ENCODE measurements at places on chromosomes 3 and 15. TPM values are rescaled to one million over a fixed set of nuclear protein-coding genes. Genes with fewer than 3 reads are reported as not detected.
A peak's percentile ranks its signal among the peaks of the same experiment; 100 is the strongest.

DNA sequence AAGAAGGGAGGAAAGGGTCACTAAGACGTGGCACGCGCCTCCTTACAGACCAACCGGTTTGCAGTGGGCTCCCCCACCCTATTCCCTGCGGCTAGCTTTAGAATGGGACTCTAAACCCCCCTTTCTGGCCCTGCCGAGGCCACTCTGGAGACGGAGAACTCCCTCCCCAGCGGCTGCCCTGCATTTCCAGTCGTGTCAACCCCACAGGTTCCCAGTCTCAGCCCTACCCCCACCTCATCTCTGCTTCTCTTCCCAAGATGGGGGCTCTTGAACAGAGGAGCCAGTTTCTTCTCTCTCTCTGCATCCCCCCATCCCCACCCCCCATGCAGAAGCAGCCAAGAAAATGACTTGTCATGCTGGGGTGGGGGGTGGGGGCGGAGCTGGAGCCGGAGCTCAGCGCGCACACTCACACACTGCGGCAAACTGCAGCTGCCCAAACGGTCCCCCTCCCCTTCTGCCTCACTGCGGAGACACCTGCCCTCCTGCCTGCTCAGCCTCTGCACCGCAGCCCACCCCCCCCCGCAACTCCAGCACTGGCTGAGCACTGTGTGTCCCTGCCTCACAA is 871 bp downstream of the MAP1A start:
- no peak for DNase-seq

DNA sequence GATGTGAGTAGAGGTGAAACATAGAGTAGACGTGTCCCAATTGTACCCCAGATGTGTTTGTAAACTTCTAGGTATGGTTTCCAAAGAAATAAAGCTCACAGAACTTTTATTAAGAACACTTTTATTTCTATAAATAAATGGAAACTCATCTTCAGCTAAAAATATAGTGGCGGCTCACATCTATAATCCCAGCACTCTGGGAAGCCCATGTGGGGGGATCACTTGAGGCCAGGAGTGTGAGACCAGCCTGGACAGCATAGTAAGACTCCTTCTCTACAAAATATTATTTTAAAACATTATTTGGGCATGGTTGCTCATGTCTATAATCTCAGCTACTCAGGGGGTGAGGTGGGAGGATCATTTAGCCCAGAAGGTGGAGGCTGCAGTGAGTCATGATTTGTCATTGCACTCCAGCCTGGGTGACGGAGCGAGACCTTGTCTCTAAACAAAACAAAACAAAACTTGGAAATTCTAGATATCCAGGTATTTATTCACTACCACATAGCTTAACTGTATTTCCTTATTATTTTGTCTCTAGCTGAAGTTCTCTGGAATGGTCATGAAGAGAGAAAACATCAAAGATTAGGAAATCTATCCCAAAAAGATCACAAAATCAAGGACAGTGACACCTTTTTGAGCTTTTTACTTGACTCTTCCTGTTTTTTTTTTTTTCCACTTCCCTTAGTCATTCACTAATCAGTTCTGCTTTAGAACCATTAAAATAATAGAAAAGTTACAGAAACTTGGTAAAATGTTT is 258.1 kb downstream of the TIGIT start:
- peak; percentile 88 for DNase-seq

GRCh38 chr3:132187746-132188145 is 129.5 kb upstream of the ACP3 start:
- no peak for DNase-seq

- DNase-seq, result peak; percentile 57
Observed at GRCh38 chr3:32238453-32239306, at the start of gene CMTM8. Gene CMTM8, plus strand, starts transcription at chr3:32238680. Its CDS starts 293 bp downstream, at chr3:32238973.

DNA sequence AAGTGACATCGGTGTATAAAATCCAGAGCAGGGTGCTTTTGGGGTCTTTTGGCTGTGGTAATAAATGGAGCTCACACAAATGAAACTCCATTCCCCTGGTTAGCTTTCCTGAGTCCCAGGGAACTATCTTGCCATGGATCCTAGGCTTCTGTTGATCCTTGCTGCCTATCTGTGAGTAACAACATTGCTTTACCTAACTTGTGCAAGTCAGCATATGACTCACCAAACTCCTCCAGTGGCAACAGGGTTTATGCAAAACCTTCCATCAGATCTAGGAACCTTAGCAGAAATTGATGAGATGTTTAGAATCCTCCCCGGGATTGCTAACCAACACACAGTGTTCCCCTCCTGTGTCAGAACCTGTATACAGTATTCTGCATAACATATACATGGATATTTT is 105.4 kb downstream of the SCAPER start:
- peak; percentile 51 for DNase-seq

The GNAT1 gene
- not detected for total RNA-seq

The GPR160 gene
- 0.33 TPM for total RNA-seq

- no peak for DNase-seq
Observed at GRCh38 chr15:56894601-56895000, 23.8 kb upstream of the TCF12 start.

DNA sequence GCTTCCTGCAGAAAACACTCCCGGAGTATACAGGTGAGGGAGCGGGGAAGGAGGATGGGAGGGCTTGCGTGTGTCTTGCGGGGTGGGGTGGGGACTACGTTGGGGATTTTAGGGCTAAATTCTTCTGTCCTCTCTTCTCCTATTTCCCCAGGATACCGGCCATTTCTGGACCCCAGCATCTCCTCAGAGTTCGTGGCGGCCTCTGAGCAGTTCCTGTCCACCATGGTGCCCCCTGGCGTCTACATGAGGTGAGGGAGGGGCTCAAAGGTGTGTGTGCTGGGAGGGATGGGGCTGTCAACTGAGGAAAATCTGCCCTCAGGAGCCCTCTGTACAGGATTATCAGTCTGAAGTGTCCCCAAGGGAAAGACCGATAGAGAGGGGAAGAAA is 6.6 kb downstream of the DUOX1 start:
- no peak for DNase-seq

- DNase-seq, result peak; percentile 90
Observed at GRCh38 chr3:136141891-136142290, 54.2 kb downstream of the MSL2 start.

The NAA50 gene
- 257 TPM for total RNA-seq

The TMEM41A gene
- total RNA-seq, result 17.7 TPM

DNA sequence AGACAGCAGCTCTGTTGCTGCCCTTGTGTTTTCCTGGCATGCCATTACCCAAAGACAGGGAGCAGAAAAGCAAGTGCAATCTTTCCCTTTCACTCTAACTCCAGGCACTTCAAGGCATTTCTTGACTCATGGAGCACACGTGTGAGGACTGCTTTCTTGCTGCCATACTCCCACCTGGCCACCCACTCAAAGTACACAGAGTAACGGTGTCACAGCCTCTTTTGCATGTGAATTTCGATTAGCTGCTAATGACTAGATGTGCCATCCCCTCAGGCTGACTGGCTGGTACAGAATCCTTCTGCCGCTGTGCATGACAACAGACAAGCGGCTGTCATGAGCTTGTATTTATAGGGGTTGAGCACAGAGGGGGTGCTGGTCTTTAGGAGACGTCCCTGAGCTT is 380.6 kb downstream of the CTNNB1 start:
- DNase-seq, result no peak

The ZNF80 gene
- total RNA-seq, result not detected

The DNAJC17 gene
- total RNA-seq, result 52.3 TPM

GRCh38 chr3:52290596-52291507 is 3.2 kb downstream of the GLYCTK start:
- DNase-seq, result no peak

DNA sequence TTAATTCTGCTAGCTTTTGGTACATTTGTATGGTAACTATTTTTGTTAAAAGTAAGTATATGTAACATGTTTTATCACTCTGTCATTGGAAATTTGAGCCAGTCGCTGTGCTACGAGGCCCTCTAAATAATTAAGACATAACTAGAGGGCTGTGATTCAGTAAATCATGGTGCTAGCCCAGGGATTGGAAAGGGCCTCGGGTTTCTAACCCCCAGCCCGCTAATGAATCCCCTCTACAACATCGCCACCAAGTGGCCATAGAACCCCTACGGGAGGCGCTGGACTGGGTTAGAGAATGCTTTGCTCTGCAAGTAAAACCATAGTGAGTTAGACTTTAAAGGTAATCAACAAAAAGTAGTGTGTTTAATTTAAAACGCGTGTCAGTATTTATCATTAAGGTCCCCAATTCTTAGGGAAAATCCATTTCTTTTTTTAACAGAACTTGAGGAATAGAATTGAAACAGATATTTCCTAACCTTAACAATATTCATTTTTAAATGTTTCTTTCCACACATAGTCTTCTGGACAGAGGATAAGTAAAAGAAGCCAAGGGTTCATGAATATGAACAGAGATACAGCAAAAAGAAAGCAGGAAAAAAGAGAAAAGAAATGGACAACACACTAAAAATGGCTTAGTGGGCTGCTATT is 744.7 kb downstream of the EPHA3 start:
- no peak for DNase-seq

The C15orf62 gene
- not detected for total RNA-seq

GRCh38 chr3:142237891-142238290 is 12.5 kb upstream of the GK5 start:
- DNase-seq, result peak; percentile 23

DNA sequence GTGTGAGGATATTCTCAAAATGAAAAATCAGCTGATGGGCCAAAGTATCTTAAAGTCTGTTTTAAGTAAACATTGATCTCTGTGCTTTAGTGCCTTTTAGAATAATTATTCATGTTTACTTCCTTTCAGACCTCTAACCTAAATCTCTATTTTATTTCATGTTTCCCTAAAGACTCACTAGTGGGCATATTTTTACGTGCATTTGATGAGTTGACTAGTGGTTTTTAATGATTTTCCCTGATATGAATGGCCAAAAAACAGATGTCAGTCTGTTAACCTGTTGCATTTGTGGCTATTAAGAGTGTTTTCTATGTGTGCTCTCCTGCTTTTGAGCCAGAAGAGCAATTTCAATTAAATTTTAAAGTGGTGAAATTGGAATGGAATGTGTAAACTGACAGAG is 6.9 kb downstream of the FAIM start:
- no peak for DNase-seq

- DNase-seq, result peak; percentile 67
Observed at GRCh38 chr3:36678216-36679013, 85.9 kb downstream of the DCLK3 start.

GRCh38 chr3:182715006-182715405 is 78.3 kb upstream of the ATP11B start:
- DNase-seq, result no peak

The CPN2 gene
- not detected for total RNA-seq

DNA sequence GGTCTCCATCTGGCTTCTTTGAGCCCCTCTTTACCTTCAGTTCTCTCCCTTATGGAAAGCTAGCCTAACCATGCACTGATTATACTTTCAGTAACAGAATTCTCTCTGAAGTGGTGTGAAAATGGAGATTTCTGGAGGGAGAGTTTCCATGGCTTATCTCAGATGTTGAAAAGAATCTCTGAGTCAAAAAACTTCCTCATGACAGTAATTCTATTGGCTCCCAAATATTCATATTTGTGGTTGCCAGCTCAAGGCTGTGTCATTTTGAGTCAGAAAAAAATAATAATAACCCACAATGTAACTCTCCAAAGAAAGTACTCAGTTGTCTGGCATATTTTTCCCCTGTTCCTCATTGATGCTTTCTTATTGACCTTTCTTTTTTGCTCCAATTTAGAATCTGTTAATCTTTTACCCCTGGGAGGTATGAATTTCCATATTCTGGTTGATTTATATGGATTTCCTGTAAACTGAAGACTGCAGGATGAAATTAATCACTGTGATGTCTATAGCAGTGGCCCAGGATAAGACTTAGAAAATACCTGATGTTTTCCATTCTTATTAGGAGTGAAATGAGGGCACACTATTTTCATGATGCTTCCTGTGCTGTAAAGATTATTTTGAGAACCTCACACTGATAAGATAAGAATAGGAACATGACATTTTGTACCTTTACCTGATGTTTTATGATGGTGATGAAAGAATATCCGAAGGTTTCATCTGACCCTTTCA is 149.5 kb upstream of the EPHA3 start:
- DNase-seq, result peak; percentile 78

- DNase-seq, result peak; percentile 95
Observed at GRCh38 chr3:8629151-8630021, 15.2 kb downstream of the SSUH2 start.

GRCh38 chr3:127888564-127889107 is 26.4 kb upstream of the KBTBD12 start:
- DNase-seq, result no peak

Data from mammary epithelial cell (primary cell).